Stimulated activated CD4-positive, alpha-beta T cell treated with anti-CD3 and anti-CD28 coated beads, Interleukin-12 subunit alpha, Interleukin-12 subunit beta, amount 100 ng/mL, for 24 hours (primary cell): ENCODE measurements at places on chromosomes 11 and 22.

DNA sequence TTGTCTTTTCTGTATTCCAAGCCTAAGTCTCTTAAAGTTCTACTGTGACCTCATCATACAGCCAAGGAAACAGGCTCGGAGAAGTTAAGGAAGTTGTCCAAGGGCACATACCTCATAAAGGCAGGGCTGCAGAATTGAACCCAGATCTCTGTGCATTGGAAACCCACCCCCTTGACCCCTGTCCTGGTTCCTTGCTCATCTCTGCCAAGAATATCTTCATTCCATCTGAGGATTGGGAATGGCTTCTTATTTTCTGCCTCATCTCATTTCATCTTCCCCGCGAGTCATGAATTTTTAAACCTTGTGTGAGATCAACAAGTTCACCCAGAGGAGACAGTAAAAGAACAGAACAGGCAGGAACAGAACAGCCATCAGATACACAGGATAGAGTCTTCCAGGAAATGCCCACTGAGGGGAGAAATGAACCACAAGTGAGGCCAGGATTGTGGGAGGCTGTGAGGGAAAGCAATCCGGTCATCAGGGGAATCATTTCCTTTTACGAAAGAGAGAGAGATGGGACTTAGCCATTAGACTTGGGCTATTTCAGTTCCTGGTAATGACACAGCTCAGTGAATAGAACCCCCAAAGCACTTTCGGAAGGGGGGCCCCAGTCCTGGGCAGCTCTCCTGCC, 34.4 kb upstream of the LRRC10B start:
- no peak for DNase-seq

- DNase-seq = no peak
Measured at GRCh38 chr22:40396882-40397281, 26.5 kb downstream of the SGSM3 start.

DNA sequence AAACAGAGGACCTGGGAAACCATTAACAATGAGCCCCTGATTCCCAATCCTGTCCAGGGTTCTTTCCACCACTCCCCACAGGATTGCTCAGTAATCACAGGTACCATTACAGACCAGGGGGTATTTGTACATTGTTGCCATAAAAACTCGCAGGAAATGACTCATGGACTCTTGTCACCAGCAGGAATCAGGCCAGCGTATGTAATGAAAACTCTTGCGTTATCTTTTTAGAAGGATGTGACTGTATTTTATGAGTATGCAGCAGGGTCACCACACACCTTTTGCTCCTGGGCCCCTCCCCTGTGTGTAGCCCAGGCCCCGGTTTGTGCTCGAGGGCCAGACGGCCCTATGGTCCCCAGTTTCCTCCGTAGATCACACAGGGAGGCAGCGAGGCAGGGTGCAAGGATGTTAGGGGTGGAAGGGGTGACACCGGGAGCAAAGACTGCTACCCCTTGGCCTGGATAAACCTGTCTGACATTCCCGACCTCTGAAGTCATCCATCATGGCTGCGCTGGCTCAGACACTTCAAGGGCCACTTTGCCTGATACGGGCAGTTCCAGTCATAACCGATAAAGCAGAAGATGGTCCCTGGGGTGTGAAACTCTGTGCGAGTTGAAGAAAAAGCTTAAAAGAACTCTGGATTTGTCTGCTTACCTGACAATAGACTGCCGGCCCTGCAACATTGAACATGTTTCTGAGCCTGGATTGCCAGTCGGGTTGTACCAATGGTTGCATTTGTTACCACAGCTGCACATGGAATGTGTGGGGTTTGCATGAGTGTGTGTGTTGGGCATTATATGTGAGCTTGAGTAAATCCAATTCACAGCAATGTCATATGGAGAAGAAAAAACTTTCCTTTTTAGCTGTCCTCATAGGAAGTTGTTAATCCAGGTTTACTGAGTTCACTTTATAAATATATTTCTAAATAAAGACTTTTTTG, 56.9 kb downstream of the MICAL2 start:
- DNase-seq = no peak

DNA sequence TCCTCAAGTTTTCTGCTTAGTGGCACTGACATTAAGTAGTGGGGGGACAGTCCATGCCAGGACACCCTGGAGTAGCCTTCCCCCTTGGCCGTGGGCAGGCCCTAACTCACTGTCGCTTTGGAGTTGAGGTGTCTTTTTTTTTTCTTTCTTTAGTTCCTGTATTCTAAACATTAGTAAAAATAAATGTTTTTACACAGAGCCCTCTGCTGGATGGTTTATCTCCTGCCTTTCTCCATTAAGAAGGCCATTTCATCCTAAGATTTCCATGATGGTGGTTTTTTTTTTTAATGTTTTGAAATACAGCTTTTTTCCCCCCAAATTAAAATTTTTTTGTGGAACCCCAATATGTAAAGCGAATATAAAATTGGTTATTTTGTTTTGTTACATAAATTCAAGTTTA, 1.8 kb upstream of the TIGD3 start:
- no peak for DNase-seq

DNA sequence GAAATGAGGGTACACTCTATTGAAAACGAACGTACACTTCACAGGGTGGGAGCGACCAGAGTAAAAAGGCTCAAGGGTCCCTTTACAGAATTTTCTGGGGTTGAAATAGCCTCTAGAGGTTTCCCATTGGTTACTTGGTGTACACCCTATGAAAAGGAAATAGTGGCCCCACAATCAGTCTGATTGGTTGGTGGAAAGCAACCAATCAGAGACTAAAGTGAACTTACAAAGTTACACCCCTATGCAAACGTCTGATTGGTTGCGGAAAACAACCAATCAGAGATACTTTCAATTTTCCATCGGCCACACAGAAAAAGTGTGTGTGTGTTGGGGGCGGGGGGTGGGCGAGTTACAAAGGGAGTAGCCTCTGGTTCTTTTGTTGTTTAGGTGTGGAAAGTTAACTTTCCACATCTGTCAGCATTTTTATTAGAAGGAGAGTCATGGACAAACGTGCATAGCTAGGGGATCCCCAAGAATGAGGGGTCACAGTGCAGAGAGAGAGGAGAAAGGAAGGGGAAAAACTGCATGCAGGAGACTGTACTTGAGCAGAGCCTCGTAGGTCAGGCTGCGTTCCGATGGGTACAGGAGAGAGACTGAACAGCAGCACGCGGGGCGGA, 1152.1 kb downstream of the TBC1D22A start:
- no peak for DNase-seq

DNA sequence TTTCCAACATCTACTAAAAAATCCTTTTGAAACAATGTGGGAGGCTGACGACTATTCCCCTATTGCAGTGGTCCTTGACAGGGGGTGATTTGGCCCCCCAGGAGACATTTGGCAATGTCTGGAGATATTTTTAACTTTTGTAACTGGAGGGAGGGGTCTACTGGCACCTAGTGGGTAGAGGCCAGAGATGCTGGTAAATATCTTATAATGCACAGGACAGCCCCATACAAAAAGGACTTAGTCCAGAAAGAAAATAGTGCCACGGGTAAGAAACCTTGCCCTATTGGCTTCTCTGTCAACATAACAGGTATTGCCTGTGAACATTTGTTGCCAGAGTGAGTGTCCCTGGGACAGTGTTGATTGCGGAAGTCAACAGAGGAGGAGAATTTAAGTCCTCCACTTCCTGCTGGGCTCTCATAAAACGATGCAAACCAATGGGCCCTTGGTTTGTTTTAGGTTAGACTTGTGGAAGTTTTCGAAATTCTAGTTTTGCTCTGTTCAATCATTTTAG, 101.6 kb downstream of the MAML2 start:
- no peak for DNase-seq

DNA sequence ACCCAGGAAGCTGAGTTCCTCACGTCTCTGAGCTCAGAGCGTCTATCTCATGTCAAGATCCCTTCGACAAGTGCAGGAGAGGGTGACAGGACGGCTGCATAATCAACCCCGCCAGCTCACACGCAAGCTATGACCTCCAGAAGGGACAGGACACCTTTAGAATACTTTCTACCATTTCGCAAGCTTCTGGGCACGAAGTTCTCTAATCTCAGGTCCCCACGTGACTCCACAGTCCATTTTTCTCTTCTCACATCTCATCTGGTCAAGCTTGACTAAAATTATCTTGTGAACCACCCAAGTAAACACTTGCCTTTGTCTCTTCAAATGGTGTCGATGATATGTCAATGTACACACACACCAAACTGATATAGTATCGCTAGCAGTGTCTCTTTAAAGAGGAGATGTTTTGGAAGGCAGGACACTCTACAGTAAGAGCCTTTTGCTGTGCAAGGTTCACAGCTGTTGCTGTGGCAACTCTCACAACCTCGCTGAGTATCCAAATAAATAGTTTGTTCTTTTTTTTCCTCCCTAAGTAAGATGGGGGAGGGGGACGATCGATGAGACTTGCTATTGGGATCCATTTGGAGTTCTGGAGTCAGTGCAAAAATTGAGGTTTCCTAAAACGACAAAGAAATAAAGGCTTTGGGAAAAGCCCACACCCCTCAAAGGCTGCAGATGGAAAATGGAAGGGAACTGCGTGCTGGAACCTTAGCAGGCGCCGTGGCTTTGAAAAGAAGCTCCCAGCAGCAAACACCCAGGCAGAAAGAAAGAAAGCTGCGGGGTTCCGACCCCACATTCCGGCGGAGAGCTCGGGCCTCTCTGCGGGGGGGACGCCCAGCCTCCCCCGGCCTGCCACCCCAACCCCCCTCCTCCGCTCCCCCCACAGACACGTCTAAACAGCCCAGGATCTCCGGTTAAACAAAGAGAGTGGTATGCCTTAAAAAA, 215.4 kb upstream of the UBASH3B start:
- no peak for DNase-seq

GRCh38 chr11:108025387-108026080, 16.8 kb downstream of the CUL5 start:
- no peak for DNase-seq

- no peak for DNase-seq
Measured at GRCh38 chr22:41124086-41124485, 31.7 kb downstream of the EP300 start.

- DNase-seq = no peak
Measured at GRCh38 chr11:100105982-100106358, 581.1 kb upstream of the ARHGAP42 start.

DNA sequence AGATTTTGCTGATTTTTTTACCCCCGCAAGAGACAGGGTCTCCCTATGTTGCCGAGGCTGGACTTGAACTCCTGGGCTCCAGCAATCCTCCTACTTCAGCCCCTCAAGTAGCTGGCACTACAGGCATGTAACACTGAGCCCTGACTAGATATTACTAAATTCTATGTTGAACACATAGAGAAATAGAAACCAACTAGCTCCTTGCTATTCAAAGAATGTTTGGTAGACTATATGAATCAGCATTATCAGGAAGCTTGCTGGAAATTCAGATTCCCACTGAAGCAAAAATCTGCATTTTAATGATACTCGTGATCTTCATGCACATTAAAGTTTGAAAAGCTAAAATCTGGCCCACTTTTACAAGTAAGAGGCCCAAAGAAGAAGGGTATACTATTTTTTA, 11.9 kb downstream of the TMEM41B start:
- DNase-seq = no peak

DNA sequence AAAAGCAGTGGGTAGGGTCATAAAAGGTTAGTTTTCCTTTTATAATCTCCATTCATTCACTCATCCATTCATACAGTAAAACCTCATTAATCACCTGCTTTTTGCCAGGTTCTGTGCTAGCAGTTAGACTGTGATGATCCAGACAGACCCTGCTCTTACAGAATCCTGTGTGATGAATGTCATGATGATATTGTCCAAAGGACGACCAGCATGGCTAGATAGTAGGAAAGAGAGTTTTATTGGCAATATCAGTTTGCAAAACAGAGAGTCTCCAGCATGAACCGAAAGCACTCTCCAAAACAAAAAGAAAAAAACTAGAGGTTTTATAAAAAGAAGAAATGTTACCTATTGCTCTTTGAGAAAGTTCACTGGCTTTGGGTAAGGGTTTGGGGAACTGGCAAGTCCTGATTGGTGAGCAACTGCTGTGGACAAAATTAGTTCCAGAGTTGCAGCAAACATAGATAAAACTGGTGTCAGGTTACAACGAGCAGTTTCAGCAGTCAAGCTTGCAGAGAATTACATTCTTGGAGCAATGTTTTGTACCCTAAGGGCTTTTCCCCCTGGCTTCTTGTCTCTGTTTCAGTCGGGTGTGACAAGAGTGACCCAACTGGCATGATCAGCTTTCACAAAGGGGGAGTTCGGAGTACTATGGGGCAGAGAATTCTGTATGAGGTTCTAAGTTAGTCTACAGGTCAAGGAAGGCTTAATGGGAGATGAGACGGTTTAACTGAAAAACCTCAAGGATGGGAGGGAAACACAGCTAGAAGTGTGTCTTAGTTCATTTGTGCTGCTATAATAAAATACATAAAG, 58.3 kb downstream of the HSD17B12 start:
- no peak for DNase-seq

GRCh38 chr11:78567209-78567608, 7.5 kb downstream of the NARS2 start:
- DNase-seq = no peak

GRCh38 chr11:111966678-111967077, 29.5 kb downstream of the DIXDC1 start:
- no peak for DNase-seq

- no peak for DNase-seq
Measured at GRCh38 chr11:36317992-36318391, 21.9 kb downstream of the PRR5L start.

DNA sequence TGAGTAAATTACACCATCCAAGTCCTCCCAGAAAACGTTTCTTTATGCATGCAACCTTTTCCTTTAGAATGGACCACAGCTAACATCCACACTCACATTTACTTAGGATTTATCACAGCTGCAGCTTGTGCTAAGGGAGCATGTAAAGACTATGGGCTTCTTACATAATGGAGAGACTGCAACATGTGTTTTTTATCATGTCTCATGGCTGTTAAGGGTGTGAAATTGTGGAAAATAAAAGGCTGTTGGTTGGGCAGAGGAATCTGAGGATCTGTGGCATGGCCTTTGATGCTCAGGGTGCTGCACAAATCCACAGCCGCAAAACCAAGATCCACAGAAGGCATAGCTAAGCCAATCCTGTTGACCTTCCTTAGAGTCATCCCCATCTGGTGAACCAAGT, 112.0 kb upstream of the MTNR1B start:
- DNase-seq = no peak

GRCh38 chr11:23021287-23021863, 161.1 kb upstream of the CCDC179 start:
- no peak for DNase-seq

GRCh38 chr11:40376331-40376730, 1083.1 kb downstream of the LRRC4C start:
- no peak for DNase-seq

DNA sequence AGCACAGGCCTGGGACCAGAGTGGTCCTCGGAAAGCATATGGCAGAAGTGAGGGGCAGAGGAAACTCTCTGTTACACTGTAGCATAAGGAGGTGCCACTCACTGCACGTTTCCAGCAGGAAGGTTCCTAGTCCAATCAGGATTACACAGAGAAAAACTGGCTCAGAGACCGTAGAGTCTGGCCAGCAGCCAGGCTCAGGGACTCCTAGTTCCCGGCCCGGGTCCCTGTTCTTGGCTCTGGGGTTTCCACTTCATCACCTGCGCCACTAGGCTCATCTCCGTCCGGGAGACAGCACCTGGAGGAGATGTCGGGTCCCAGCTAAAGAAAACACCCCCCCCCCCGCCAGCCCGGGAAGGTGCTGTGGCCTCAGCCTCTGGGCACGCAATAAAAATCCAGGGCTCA, 1.1 kb downstream of the TTLL12 start:
- no peak for DNase-seq

GRCh38 chr22:44449061-44449682, 48.9 kb downstream of the RTL6 start:
- no peak for DNase-seq

- DNase-seq = no peak
Measured at GRCh38 chr11:441043-441417, 781 bp downstream of the ANO9 start.

- DNase-seq = no peak
Measured at GRCh38 chr11:105315287-105315686, 175.7 kb upstream of the CARD18 start.

GRCh38 chr22:42357634-42358296, 74.4 kb downstream of the NFAM1 start:
- DNase-seq = no peak
